ENCODE measurements at places on chromosomes 12 and 14. TPM values are rescaled to one million over a fixed set of nuclear protein-coding genes. Genes with fewer than 3 reads are reported as not detected.

GRCh38 chr12:80100591-80100990 lies 1.3 kb downstream of the OTOGL start:
- peak; percentile 8 for DNase-seq

DNA sequence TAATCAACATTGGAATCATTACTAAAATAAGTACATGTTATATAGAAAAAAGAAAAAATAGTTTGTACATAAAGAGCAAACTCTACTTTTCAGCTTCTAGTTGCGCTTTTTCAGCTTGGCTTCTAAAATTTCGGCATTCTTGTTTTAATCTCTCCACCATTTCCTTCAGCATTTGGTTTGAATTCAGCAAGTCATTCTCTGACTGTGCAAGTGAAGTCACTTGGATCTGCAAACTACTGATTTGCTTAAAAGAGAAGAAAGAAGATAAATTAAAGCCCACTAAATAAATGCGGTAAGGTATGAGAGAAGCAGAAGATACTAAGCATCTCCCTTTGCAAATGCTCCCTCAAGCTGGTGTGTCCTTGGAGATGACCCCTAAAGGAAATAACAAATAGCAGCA lies 126.3 kb downstream of the CEP83 start:
- no peak for DNase-seq

- no peak for DNase-seq
Observed at GRCh38 chr14:91419451-91419850, 1.8 kb upstream of the CCDC88C start.

DNA sequence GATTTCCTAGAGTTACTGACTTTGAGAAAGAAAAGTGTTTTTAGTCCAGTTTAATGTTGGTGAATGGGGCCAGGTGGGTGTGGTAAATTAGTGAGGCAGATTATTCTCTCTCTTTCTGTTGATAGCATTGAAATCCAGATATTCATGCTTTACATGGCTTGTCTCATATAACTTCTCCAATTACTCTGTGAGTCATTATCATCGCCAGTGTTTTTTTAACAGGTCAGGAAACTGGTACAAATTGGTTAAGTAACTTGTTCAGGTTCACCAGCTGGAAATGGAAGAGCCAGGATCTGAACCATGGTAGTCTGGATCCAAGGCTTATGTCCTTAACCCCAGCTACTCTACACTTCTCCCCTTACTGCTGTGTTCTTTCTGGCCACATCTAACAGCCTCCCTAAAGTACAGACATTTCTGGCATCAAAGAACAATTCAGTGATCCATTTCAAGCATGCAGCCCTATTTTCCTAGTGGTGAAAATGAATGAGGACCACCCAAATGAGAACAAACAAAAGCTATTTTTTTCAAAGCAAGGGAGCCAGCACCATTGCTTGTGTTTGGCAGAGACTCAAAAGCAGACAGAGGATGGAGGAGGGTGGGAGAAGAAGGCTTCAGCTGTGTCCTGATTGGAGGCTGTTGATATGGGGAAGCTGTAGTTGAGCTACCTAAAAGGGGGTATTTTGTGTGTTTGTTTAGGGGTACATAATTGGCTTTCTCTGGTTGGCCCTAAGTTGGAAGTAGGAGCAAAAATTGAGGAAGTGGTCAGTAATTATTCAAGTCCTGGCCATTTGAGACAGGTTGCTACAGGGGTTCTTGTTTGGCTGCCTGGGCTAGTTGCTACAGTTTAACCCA lies 1.7 kb downstream of the IRAK3 start:
- DNase-seq = peak; percentile 14

DNA sequence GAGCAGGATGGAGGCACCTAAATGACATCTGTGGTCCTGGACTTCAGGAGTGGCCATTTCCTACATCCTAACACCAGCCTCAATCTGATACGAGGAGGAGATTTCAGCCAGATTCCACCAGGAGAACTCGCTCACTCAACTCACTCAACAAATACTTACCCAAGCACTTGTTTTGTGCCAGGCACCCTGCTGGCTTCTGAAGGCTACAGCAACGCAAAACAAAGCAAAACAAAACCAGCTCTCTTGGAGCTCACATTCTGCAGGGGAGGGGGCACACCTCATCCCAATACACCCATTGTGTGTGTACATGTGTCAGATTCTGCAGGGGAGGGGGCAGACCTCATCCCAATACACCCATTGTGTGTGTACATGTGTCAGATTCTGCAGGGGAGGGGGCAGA lies 144.8 kb downstream of the PIWIL1 start:
- no peak for DNase-seq

- no peak for DNase-seq
Observed at GRCh38 chr12:213527-213932, 427 bp downstream of the SLC6A12 start.

DNA sequence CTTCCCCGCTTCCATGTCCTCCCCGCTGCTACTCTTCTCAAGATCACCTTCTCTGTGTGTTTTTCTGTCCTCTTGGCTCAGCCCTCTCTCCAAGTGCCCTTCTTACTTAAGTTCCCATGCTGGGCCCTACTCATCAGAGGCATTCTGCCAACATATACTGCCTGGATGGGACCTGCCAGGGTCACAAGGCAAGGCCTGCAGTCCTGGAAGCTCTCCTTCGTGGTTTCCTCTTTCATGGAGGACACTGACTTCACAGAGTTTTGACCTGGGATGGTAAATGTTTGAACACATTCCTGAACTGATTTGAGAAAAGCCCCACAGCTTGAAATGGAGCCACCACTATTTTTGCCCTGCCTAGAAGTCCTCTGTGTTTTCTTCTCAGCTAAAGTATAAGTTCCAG lies 140.9 kb downstream of the TMEM30B start:
- no peak for DNase-seq

DNA sequence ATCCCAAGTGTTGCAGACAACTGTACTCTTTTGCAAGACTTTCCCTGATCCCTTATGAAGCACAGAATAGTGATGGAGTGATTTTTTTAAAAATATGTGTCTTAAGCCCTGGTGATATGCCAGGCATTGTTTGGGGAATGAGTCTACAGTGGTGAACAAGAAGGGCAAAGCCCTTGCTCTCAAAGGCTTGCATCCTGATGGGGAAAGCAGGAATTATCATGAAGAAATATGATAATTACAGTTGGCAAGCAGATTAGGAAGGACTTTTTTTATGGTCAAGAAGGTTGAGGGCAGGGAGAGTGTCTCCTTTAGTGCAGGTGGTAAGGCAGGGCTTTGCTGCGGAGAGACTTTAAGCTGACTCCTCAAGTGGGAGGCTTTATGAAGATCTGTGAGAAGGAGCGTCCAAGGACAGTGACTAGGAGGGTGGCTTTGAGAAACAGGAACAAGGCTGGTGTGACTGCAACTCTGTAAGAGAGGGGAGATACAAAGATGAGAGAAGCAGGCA lies 100.2 kb downstream of the SYNE2 start:
- peak; percentile 30 for DNase-seq

The PPM1H gene
- 11.3 TPM for total RNA-seq

The PTHLH gene
- total RNA-seq = 0.37 TPM

The SETD3 gene
- 42.1 TPM for total RNA-seq

The SMCO3 gene
- 0.14 TPM for total RNA-seq

The ASB2 gene
- total RNA-seq = not detected

The CCDC196 gene
- not detected for total RNA-seq

All from HFFc6 (cell line).